H9 (cell line): ENCODE measurements at places on chromosomes 13 and 19.
A peak's percentile ranks its signal among the peaks of the same experiment; 100 is the strongest.

DNA sequence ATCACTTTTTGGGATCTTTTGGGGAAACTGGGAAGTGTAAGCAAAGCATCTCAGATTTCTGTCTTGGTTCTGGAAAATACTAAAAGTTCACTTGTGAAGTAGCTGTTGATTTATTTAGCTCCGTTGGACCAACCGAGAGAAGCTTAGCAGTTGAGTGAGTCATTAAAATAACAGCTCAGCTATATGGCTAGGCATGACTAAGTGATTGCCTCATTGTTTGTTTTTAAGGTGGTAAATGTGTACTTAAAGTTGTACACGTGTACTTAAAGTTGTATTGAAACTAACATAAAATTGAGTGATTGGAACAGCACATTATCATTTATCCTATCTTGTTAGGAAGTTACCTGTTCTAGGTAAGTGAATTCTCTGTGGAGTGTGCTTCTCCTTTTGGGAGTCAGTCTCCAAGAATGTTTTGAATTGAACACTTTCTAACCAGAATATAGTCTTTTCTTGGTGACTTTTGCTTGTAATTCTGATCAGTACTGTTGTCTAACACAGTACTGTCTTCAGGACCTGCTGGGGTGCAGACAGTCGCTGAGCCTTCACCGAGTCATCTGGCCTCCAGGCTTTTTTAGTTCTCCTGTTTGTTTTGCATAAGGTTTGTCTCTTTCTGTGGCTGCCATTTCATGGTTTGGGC is 2.9 kb upstream of the DCUN1D2 start:
- DNase-seq: no peak

GRCh38 chr13:94513026-94513425 is 33.5 kb upstream of the DCT start:
- DNase-seq: no peak

DNA sequence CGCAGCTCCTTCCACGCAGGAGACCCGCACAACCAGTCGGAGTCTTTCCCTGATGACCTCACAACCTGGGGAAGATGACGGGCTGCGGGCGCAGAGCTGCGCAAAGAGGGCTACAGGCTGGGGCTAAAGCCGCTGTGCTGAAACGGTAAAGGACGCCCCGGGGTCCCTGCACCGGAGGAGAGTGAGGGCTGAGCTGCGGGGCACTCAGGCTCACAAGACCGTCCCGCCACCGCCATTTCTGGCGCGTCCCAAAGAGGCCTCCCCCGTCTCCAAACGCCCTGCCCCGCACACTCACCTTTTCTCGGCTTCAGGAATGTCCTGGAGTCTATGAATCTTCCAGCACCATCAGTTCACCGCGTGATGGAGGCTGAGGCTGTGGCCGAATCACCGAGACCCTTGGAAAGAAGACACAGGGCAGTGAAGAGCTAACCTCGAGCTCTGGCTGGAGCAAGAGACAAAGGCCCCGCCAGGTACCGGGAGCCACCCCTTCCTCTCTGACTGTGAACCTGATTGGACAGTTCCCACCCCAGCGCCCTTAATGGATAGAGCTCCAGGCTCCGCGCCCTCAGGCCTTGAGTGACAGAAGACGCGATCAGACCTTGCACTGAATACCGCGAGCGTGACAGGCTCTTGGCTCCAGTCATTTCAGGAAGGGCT is 41.8 kb upstream of the ZNF429 start:
- peak; percentile 95 for DNase-seq

GRCh38 chr19:33767898-33768413 is 28.7 kb upstream of the KCTD15 start:
- peak; percentile 82 for DNase-seq

- no peak for DNase-seq
Measured at GRCh38 chr13:28650284-28650683, 8.6 kb upstream of the POMP start.

DNA sequence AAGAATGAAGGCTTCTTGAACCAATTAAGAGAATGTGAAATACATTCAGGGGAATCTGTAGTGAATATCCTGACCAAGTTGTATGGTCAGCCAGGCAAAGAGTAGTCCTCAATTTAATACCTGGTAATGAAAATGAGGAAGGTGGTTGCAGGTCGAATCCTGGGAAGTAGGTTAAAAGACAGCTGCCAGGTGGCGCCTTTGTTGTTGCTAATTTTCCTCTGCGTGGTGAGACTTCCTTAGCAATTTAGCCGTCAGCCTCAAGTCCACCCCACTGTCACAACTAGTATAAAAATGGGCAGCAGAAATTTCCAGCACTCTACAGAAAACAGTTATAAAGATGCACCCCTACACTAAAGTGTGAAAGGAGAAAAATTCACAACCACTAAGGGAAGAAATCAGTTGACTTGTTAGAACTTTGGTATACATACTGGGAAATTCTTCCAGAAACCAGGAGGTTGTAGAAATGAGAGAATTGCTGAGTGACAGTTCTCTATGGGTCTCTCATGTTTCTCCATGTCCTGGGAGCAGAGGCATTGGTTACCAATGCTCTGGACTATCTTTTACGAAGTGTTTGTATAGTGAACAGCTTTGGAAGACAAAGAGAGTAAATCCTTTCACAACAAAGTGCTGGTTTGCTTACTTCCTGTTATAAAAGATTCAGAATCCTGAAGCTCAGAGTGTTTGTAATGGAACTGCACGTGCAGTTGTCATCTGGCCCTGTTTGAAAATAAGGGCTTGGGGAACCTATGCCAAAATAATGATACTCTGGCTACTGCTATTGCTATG is 235.9 kb downstream of the NHLRC3 start:
- DNase-seq: peak; percentile 38

DNA sequence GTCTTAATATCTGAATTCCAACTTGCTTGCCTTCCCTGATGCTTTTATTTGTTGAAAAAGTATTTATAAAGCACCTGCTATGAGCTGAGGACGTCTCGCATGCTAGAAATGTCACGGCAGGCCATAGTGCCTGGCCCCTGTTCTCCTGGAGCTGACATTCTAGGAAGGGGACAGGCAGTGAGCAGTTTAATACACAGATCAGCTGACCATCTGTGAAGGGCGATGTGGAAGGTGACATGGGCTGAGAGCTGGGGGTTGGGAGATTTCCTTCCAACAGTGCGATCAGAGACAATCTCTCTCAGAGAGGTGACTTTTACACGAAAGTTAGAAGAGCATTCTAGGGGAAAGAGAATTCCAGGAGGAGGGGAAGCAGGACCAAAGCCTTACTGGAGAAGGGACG is 153.2 kb downstream of the ZNF536 start:
- no peak for DNase-seq

DNA sequence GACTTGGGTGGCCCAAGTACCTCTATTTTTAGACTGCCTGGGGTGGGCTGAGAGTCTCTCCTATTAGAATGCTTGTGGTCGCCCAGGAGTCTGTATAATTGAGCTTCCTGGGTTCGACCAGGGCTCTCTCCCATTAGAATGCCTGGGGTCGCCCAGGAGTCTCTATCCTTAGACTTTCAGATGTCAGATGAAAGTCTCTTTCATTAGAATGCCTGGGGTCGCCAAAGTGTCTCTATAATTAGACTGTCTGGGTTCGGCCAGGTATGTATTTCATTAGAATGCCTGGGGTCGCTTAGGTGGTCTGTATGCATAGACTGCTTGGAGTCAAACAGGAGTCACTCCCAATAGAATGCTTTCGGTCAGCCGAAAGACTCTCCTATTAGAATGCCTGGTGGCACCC is 1471.7 kb downstream of the UQCRFS1 start:
- DNase-seq: peak; percentile 11

- DNase-seq: no peak
Measured at GRCh38 chr19:58274771-58275201, 4.0 kb upstream of the ZNF8 start.

DNA sequence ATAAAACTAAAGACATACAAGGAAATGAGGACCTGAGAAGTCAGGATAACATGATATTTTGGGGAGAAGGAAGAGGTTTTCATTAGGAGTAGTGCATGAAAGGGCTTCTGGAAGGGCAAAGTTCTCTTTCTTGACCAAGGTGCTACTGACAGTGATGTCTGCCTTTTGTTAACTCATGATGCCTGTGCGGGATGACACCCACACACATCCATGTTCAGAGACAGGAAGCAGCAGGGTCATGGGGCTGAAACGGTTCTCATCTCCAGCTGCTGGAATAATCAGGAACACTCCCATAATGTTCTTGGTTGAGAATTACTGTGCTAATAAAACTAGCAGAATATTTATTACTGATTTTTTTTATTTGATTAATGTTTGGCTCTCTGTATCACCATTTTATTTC is 29.1 kb downstream of the KCNC3 start:
- no peak for DNase-seq

- no peak for DNase-seq
Measured at GRCh38 chr19:43522929-43523328, 4.1 kb downstream of the ETHE1 start.

DNA sequence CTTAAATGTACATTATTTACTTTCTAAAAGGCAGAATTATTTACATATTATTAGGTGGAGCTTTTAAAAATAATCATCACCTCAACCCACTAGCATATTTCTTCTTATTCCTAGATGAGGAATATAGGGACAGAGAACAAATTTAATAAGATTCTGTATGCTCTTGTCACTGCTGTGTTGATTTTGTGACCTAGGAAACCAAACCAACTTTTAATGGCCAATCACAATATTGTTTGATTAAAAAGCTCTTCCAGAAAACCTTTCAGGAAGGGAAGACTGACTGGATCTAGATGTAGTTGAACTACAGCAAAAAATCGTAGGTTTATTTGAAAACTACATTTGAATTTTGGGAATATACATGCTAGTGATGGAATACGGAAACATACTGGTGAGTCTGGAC is 91.8 kb upstream of the RAP2A start:
- no peak for DNase-seq

GRCh38 chr19:32876919-32877285 is 7.3 kb upstream of the SLC7A9 start:
- DNase-seq: no peak

- no peak for DNase-seq
Measured at GRCh38 chr13:111241006-111241755, 79.3 kb upstream of the TEX29 start.

DNA sequence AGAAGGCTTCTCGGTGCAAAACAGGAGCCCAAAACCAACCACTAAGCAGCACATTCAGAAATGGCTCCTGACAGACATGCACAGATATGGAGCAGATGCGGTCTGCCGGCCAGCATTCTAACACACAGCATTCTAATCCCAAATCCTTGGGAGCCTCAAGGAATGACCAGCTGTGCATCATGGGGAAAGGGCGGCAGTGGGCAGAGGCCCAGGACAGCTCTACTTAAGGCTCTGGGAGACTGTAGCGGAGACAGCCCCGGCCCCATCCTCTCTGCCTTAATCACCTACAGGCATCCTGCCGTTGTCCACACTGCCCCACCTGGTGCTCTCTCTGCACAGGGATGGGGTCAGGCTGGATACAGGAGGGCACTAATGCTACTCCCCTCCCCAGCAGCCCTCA is 1016.0 kb downstream of the UQCRFS1 start:
- no peak for DNase-seq

DNA sequence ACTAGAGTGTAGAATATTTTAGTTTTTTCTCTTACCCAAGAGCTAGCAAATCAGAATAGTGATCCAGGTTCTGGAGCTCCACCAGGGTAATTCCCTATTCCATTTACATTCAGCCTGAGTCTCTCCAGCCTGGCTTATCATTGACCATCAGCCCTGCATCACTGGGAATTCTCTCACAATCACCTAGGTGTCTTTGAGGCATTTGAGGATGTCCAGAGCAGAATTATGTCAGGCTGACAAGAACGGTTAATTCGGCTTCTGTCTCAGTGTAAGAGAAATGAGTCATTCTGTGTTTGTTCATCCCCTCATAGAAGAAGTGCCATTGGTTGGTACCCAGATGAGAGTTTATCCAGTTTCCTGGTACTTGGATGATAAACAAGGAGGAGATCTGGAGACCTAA is 180.5 kb downstream of the ZNF737 start:
- DNase-seq: no peak

- DNase-seq: no peak
Measured at GRCh38 chr19:21323000-21323399, 6.2 kb downstream of the ZNF708 start.

- no peak for DNase-seq
Measured at GRCh38 chr13:33351319-33351718, 65.8 kb upstream of the STARD13 start.

GRCh38 chr13:33934343-33934742 is 116.4 kb downstream of the RFC3 start:
- no peak for DNase-seq

DNA sequence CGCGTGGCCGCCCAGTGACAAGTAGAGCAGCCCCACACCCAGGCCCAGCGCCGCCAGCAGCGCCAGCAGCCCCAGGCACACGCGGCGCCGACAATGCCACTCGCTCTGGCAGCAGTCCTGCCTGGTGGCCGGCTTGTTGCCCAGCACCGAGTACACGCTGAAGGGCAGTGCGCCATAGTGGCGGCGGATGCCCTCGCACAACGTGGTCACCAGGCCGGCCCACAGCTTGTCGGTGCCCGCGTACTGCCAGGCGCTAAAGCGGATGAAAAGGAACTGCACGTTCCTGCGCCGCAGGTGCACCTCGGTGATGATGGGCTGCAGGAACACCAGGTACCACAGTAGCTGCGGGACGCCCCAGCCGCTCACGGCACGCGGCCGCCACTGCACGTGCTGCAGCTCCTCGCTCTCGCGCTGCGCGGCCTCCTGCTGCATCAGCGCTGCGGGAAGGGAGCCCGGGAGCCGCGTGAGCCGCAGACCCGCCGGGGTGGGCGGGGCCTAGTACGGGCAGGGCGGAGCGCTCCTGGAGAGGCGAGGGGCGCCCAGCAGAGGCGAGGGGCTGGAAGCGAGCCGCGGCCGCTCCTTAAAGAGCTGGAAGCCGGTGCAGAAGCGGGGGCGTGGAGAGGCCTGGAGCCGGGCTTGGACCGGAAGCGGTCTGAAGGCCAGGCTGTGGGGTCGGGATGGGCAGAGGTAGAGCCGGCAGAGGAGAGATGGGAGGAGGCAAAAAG is 7.3 kb downstream of the NKPD1 start:
- DNase-seq: peak; percentile 72

- no peak for DNase-seq
Measured at GRCh38 chr13:31116224-31116623, 45.5 kb downstream of the HSPH1 start.

GRCh38 chr13:111503376-111503775 is 182.9 kb downstream of the TEX29 start:
- no peak for DNase-seq

GRCh38 chr13:77733674-77734073 is 36.2 kb downstream of the SLAIN1 start:
- no peak for DNase-seq

DNA sequence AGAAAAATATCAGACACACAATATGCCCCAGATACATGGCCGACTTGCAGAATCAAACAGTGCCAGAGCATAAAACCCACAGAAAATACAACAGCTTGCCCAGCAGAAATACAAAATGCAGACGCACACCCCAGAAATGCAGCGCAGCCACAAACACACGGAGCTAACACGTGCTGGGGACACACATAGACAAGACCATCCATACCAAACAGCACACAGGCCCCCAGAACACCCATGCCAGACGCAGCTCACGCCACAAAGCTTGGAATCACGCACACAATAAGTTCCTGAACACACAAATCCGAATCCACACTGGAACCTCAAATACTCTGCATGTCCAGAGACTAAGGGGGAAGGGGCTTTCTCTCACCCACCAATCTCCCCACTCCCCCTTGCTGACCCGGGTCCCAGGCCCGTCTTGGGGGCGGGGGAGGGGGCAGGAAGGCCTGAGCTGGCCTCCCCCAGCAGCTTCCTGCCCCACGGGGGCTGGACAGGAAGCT is 17.2 kb downstream of the CCDC97 start:
- no peak for DNase-seq
